Hematopoietic multipotent progenitor cell (in vitro differentiated cells): ENCODE measurements at places on chromosomes 1 and 21.

- no peak for DNase-seq
Measured at GRCh38 chr1:192573499-192573898, 2.1 kb upstream of the RGS1 start.

DNA sequence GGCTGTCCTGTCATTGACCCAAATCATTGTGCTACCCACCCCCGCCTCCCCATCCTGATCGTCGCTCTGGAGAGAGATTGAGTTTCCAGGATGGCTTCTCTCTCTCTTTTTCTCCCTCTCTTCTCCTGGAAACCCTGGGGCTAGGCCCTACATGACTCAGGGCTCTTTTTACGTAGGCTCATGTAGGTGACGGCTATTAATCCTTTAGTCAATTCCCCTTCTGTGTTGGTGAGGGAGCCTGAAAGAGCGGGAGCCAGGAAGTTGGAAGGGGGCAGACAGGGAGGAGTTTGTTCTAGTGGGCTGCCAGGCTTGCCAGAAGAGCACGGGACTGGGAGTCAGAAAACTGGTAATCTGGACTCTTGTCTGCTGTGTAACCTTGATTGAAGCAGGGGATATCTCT, 9.7 kb downstream of the ATP2B4 start:
- no peak for DNase-seq

- no peak for DNase-seq
Measured at GRCh38 chr1:15916417-15916816, 59.5 kb downstream of the ZBTB17 start.

- DNase-seq = no peak
Measured at GRCh38 chr1:184840596-184840995, 85.9 kb upstream of the EDEM3 start.

DNA sequence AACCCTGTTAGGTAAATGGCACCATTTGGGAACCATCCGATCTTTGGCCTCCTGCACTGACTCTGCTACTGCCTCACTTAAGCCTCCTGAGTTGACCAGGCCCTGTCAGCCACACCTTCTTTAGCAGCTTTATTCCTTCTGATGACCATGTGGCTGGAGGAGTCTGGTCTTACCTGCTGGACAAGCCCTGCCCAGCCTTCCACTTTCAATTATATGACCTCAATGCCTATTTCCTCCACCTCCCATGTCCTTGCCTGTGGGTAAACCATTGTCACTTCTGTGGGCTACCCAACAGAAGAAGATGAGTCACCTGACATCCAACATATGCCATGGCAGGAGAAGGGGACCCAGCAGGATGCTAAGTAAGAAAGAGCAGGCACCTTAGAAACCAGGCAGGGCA, 393.8 kb downstream of the NTNG1 start:
- DNase-seq = no peak

DNA sequence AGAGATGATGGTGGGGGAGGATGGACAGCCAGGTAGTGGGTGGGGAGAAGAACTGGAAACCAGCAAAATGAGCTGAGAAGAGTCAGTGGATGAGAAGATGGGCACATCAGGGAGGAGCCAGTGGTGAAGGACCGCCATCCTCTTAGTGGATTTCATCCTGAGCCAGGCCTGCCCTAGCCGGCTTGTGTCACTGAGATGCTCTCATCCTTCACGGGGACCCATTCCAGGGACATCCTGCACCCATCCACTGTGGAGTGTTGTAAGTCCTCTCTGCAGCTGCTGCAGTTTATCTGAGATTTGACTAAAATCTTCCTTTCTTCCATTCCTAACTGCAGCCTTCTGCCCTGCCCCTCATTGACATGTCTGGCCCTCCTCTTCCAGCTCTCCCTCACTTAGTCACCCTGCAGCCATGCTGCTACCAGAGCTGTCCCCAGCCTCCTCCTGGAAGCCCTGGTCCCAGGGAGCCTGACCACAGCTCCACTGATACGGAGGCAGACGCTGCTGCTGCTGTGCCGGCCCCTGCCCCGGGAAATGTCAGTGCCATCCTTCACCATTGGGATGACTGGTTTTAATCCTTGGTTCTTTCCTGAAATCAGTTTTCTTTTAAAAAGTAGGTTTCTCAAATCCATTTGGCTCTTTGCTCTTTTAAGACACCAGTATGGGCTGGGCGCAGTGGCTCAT, 33.2 kb downstream of the STUM start:
- DNase-seq = no peak

GRCh38 chr1:84936116-84936810, 43.3 kb upstream of the LPAR3 start:
- peak; percentile 37 for DNase-seq

DNA sequence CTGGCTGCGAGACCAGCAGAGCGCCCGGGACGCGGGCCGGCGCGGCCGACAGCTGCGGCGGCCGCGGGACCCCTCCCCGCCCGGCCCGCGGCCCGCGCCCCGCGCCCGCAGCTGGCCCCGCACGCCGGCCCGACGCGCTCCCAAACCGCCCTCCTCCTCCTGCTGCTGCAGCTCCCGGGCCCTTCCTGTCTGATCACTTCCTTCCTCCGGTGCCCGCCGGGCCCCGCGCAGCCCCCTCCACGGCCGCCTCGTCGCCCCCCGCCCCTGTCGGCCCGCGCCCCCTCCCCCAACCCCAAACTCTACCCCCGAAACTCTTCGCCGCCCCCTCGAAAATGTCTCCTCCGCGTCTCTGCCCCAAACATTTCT, 594 bp downstream of the LUZP1 start:
- no peak for DNase-seq

GRCh38 chr21:43800566-43800965, 11.2 kb downstream of the RRP1 start:
- no peak for DNase-seq

GRCh38 chr1:40309374-40310128, 7.5 kb downstream of the COL9A2 start:
- no peak for DNase-seq

DNA sequence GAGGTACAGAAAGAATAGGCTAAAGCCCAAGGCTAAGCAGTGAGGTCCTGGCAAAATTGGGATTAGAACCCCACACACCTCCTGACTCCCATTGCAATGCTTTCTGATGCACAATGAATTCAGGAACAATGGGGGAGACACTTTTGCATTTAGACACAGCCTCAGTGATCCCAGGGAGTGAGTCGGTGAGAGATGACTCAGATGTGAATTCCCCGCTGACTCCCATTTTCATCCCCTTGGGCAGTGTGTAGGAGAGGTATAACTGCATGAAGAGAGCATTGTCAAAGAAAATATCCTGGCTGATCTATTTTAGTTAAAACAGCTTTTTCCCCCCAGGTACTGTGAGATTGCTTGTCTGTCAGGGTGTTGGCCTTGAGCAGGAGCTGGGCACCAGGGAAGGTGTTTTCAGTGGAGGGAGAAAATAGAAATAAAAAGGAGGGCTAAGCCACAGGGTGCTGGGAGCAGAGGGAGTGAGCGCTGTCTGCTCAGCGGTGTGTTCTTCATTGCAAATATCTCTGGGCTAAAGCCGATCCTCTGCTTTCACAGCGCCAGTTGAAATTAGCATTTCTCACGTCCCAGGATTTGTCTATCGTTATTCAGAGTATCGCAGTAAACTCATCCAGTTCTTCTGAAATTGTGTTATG, 247.7 kb upstream of the PTBP2 start:
- DNase-seq = no peak

DNA sequence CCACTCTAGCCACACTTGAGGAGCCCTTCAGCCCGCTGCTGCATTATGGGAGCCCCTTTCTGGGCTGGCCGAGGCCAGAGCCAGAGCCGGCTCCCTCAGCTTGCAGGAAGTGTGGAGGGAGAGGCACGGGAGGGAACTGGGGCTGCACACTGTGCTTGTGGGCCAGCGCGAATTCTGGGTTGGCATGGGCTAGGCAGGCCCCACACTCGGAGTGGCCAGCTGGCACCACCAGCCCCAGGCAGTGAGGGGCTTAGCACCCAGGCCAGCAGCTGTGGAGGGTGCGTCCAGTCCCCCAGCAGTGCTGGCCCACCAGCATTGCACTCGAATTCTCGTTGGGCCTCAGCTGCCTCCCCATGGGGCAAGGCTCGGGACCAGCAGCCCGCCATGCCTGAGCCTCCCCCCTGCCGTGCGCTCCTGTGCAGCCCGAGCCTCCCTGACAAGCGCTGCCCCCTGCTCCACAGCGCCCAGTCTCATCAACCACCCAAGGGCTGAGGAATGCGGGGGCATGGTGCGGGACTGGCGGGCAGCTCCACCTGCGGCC, 785.9 kb upstream of the TPTE start:
- no peak for DNase-seq

GRCh38 chr1:8814865-8815264, 2.6 kb downstream of the RERE start:
- no peak for DNase-seq

DNA sequence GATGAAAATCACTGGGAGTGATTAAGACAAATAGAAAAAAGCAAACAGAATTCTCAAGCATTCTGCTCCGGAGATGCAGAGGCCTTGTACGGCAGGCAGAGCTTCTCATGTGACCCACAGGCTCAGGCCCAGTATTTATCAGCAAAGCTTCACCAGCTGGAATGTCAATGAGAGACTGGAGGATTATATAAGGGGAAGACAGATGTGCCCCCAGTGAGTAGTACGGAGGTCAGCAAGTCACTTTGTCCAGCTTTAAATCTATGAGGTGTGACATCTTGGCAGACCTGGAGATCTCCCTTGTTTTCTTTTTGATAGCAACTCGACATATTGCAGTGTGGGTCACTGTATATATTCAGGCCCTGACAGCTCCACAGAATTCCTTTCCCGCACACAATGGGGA, 106.8 kb downstream of the HHIPL2 start:
- no peak for DNase-seq

GRCh38 chr21:38869946-38870345, 64.2 kb downstream of the ETS2 start:
- DNase-seq = no peak

- no peak for DNase-seq
Measured at GRCh38 chr1:204072931-204073836, at the start of gene SOX13. TSS of gene SOX13 (plus strand) at chr1:204073115. CDS start at chr1:204112916, 39,801 bp downstream.

- no peak for DNase-seq
Measured at GRCh38 chr1:18390953-18391352, 89.8 kb upstream of the KLHDC7A start.

DNA sequence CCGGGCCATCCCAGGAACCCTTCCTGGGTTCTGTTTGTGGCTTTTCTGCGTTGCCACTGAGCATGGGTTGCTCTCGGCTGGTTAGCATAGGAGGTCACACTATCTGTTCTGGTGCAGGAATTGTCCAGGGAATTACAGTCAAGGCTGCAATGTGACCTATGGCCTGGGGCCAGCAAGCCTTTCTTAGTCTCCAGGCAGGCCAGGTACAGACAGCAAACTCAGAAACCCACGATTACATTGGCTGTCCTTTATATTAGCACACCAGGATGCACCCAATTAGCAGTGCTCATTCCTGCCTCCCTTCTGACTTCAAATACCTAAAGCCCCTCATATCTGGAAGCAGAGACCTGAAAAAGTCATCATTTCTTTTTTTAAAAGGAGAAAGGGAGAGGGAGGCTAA, 55.2 kb downstream of the CD247 start:
- no peak for DNase-seq

DNA sequence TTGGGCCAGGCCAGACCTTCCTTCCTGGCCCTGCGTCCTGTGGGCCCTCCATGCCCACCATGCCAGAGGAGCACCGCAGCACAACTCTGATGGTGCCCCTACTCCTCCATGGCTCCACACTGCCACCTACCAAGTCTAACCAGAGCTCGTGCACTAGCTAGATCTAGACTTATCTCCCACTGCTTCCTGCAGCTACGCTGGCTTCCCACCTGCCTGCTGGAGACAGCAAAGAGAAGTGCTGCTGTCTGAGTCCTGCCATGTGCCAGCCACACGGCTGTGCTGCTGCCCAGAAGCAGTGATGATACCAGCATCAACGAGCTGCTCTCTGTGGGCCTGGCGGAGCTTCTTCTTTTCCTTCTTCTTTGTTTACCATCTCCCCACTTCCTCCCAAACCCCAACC, 4.5 kb downstream of the GUCA2B start:
- DNase-seq = peak; percentile 69

DNA sequence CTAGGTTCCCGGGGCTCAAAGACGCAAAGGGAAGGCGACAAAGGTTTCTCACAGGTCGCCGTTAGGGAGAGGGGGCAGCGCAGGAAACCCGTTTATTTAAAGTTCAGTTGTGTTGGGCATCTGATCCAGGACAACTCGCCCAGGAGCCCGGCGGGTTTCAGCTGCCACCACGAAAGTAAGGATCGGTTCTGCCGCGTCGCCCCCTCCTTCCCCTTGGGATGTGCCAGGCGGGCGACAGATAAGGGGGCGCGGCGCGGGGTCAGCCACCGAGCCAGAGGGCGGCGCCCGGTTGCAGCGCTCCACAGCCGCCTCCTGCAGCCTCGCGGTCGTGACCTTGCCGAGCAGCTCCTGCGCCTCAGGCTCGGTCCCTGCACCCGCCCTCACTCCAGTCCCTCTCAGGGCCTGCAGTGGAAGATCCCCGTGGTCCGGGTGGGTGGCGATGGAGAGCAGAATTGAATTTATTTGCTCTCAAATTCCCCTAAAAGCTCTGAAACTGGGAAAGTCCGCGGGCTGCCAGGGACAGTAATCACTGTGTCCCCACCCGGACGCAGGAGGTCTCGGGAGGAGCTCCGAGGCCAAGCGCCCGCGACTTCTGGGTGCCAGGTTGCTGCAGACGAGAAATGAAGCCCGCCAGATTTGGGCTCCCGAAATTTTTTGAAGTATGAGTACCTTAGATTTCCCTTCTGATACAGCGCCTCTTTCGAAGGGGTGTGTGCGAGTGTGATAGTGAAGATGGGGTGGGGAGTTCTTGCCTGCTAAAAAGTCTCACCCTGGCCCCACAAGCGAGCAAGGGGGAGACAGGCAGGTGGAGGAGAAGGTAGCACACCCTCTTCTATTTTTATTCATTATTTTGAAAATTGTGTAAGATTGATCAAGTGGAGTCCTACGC, 28.4 kb upstream of the NFIA start:
- peak; percentile 56 for DNase-seq

DNA sequence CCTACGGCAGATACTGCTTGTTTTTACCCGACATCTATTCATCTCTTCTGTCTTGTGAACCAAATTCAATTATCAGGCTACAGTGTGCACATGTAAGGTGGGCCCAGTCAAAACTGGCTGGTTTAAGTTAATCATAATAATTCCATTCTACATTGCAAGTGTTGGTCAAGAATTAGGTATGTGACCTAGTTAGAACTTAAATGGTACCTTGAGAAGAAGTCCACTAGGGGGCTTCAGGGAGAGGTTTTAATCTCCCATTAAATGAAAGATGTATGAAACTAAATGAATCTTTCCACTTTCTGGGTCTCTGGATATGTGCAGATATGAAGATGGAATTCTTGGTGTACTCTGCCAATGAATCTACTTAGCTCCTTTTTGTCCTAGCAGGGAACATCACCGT, 187.1 kb downstream of the CDC42BPA start:
- no peak for DNase-seq

GRCh38 chr1:236759252-236759859, 35.7 kb upstream of the MTR start:
- DNase-seq = peak; percentile 79

- no peak for DNase-seq
Measured at GRCh38 chr1:202161151-202162046, 997 bp upstream of the PTPN7 start.
